Mucosa of descending colon (tissue), 3 donors: ENCODE measurements at places on chromosomes 4 and X. TPM values are rescaled to one million over a fixed set of nuclear protein-coding genes. Genes with fewer than 3 reads are reported as not detected.
A peak's percentile ranks its signal among the peaks of the same experiment; 100 is the strongest.

GRCh38 chr4:124433044-124433443 is 279.5 kb downstream of the ANKRD50 start:
- no peak for DNase-seq

GRCh38 chr4:175874306-175874705 is 62.2 kb upstream of the GPM6A start:
- DNase-seq: no peak

- DNase-seq: no peak
These were observed 207.0 kb downstream of the NSUN7 start for GRCh38 chr4:40956721-40957255.

DNA sequence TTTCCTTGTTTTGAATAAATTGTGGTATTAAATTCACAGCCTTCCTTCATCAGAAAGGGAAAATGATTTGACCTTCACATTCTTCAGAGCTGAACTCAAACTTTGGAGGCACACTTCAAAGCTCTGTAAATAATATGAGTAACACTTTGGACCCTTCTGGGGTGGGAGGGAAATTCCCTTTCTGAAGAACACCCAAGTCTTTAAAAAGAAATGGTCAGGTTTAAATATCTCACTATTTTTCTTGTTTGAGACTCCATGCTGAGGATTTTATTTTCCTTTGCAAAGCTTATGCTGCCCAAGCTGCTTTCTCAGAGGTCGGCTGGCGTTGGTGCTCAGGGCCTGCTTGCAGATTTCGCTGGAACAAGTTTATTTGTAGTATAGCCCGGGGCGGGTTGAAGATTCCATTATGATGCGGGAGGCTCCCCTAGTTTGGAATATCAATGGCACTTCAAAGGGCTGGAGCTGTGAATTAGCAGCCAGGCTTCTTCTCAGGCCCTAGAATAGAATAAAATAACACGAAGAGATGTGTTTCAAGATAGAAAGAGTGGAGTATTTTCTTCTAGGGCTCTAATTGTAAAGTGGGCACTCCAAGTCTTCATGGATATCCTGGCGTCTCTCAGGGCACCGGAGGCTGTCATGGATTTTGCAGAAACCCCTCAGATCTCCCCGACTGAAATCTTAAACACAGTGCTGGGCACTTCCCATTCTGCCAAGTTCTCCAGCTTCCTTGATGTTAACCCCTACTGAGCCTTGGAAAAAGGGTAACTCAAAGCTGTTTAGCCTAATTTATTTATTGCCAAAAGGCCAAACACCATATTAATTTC is 315.6 kb downstream of the GPAT3 start:
- no peak for DNase-seq

GRCh38 chr4:62408454-62408853 is 1208.3 kb downstream of the ADGRL3 start:
- DNase-seq: no peak

- peak; percentile 26 for DNase-seq
These were observed 5.7 kb upstream of the SLC25A6 start for GRCh38 chrX:1397441-1398270.

DNA sequence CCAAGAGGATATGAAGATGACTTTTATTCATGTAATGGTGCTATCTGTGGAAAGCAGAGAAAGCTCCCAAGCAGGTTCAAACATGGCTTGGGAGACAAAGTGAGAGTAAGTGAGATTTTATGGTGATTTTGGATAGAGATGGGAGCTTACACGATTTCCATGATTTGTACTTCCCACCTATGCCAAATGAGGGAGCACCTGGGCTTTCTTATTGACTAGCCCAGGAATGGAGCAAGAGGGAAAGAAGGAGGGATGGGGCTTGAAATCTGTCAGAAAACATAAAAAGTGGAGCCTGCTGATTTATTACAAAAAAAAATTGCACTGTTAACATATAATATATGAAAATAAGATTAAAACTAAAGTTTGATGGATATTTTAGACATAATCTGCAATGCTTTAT is 703.5 kb upstream of the PABPC4L start:
- no peak for DNase-seq

GRCh38 chr4:139189972-139190371 is 13.0 kb upstream of the ELF2 start:
- DNase-seq: no peak

- DNase-seq: no peak
These were observed 897 bp downstream of the PNMA6F start for GRCh38 chrX:153320555-153321184.

- DNase-seq: no peak
These were observed 110.6 kb upstream of the FSTL5 start for GRCh38 chr4:162274354-162274753.

DNA sequence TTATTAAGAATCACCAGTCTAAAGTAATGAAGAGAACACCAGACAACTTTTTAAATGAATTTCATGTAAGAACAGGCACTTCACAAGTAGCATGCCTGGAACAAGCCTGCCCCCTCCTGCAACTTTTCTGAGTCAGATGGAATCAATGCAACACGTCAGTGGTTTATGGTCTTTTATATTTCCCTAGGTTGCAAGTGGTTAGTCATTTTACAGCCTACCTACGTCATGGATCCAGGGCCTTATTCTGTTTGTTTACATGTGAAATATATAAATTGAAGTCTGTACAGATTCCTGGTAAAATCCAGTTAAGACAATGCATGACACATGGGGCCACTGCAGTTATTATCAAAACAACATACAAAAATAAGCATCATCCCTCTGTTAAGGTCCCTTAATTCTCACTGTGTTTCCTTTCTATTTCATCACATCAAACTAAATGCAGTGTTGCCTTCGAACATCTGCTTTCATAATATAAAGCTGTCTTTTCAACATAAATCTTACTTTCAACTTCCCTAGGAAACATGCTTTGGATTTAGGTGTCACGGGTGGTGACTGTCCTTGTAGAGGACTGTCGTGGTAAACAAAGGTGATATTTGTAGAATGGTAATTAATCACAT is 309.3 kb downstream of the FRMPD4 start:
- no peak for DNase-seq

GRCh38 chr4:78692822-78693170 is 83.4 kb upstream of the BMP2K start:
- DNase-seq: no peak

GRCh38 chrX:45138525-45138924 is 62.2 kb downstream of the DIPK2B start:
- no peak for DNase-seq

DNA sequence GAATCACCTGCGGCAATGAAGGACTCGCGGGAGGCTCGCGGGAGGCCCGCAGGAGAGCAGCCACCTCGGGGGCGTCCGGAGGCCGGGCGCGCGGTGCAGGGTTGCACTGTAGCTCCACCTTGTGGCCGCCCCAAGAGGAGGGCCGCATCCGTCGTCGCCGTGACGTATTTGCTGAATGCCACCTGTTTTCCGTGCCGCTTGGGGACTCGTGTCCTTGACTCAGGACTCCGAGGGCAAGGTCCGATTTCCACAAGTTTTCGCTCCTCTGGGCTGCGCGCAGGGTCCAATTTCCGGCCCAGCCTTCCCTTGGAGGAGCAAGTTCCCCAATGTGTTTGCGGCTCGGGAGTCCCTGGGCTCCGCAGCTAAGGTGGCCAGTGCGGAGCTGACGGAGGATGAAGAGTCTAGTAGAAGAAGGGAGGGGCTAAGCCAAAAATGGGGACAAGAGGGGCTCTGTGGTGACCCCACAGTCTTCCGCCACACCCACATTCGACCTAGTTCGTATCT is 10.7 kb upstream of the DLG3 start:
- peak; percentile 87 for DNase-seq

DNA sequence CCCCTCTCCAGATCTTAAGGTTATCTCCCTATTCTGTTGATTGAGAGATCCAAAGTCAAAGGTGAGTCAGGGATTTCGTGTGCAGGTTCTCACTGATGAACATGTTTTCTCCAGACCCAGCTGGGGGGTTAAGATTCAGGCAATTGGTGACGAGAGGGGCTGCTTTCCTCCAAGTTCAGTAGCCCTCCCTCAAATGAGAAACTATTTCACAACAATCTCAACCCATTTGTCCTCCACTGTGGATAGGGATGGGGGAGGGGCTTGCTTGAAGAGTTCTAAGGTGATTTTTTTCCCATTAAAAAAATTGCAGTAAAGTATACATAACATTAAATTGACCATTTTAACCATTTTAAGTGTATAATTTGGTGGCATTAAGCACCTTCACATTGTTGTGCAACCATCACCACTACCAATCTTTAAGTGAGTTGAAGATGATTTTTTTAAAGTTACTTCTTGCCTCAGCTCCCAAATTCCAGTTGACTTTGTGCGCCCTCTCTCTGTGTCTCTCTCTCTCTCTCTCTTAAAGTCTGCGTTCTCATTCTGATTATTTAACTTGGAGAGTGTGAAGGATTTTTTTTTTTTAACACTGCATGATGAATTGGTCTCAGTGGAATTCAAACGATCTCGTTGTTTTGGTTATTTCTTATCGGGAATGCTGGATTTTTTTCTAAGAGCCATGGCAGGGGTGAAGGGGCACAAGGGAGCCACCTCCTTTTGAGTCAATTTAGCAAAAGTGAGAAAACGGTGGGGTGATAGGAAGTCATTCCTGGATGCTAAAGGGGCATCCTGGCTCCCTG is 175.9 kb downstream of the SHROOM3 start:
- no peak for DNase-seq

DNA sequence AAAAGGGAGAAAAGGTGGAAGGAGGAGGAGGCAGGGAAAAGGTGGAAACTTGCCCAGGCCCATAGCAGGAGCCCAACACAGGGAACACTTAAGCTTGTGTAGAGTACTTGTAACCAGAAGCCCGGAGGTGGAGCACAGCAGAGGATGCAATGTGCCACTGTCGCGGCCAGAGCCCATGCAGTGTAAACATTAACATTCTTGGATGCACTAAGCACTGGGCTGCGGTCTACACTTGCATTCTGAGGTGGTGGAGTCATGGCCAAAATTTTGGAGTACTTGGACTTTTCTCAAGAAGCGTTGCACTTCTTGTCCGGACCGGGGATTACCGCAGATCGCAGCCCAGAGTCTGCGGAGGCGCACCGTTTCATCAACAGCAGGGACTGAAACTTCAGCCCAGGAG is 4.5 kb upstream of the RHOXF1 start:
- no peak for DNase-seq

- no peak for DNase-seq
These were observed 22.8 kb downstream of the GABRB1 start for GRCh38 chr4:47054130-47054529.

DNA sequence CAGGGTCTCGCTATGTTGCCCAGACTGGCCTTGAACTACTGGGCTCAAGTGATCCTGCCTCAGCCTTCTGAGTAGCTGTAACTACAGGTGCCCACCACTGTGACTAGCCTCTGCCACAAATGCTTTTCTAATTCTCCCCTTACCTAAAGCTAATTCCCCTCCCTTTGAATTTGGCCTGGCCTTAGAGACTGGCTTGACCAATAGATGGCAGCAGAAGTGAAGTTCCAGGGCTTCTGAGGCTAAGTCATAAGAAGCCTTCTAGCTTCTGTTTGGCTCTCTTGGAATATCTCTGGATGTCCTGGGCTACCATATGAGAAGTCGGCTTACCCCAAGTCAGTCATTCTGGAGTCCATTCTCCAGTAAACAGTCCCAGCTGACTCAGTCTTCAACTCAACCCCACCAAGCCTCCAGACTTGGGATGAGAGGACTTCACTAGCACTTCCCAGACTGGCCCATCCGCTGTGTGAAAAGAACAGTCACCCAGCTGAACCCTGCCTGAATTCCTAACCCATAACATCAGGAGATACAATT is 61.0 kb downstream of the HPRT1 start:
- no peak for DNase-seq

DNA sequence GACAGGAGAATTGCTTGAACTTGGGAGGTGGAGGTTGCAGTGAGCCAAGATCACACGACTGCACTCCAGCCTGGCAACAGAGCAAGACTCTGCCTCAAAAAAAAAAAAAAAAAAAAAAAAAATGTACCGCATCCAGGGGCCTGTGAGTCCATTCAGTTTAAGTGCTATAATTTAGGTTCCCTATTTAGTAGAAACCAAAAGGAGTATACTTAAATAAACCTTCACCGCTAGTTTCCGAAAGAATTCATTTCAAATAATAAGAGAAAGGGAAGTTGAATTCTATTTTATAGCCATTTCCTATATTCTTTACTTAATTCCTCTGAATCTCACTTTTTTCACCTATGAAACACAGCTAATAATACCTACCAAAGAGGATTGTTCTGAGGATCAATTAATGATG is 20.8 kb upstream of the LRBA start:
- no peak for DNase-seq

- DNase-seq: no peak
These were observed 248.6 kb downstream of the AFAP1 start for GRCh38 chr4:7691061-7691460.

DNA sequence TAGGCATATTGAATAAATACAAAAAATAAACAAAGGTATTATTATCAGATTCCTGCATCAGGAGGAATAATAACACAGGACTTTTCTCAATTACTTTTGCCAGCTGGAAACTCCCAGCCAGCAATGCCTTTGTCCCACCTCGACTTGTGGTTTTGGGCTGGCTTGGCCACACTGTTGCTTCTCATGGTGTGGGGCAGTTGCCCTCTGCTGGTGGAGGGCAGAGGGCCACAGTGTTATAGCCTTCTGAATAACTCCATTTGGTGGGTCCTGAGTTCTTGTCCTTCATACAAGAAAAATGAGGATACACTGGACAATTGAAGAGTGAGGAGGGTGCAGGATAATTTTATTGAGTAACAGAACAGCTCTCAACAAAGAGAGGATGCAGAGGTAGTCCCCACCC is 1206.0 kb upstream of the ADGRL3 start:
- no peak for DNase-seq

DNA sequence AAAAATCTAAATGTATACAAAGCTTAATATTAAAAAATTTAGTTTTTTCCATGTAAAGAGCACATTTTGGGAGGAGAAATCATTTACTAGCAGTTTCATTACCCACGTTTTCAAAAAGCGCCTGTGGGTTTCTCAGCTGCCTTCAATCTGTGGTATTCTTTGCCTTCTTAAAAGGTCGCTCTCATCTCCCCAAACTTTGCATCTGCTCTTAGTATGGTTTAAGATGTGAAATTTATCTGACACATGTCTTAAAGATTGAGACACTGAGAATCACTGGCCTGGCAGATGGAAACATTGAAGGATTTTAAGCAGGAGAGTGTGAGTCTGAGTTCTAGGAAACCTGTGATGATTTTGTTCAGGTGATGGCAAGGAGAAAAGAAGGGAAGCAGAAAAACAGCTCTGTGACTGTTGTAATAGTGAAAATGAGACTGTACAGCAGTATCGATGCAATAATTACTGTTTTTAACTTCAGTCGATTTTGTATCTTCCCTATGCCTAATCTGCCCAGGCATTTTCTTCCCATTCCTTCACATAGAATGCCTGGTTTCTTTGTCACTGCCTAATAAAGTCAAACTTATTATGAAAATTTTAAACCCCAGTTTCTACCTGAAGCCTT is 75.9 kb downstream of the PAQR3 start:
- no peak for DNase-seq

- no peak for DNase-seq
These were observed 132.9 kb upstream of the NKX1-1 start for GRCh38 chr4:1538941-1539772.

Gene GPR173
- total RNA-seq: 0.38 TPM

Gene OTUD6A
- not detected for total RNA-seq

Gene AREG
- 26.2 TPM for total RNA-seq

Gene MAGEE2
- total RNA-seq: 0.25 TPM

Gene BEND2
- not detected for total RNA-seq

Gene PDLIM3
- 16.5 TPM for total RNA-seq

Gene SPANXN4
- total RNA-seq: not detected

Gene FHIP1A
- 29.1 TPM for total RNA-seq

Gene EDNRA
- 0.72 TPM for total RNA-seq

Gene XAGE2
- not detected for total RNA-seq

Gene PUDP
- total RNA-seq: 32.3 TPM

Gene KLB
- total RNA-seq: 0.92 TPM

Gene RBM47
- 258 TPM for total RNA-seq

Gene PHOX2B
- total RNA-seq: 0.29 TPM

Gene PTPN13
- 3.7 TPM for total RNA-seq

Gene NR0B1
- not detected for total RNA-seq

Gene CT45A3
- total RNA-seq: not detected
